Smooth muscle cell of the coronary artery (primary cell): ENCODE measurements at places on chromosomes 7 and 10. TPM values are rescaled to one million over a fixed set of nuclear protein-coding genes. Genes with fewer than 3 reads are reported as not detected.

Gene PNLIP
- total RNA-seq: not detected in 2 replicates

Gene GSAP
- 1.4 and 3.2 TPM in 2 replicates for total RNA-seq

Gene TSC22D4
- 5.3 and 15.7 TPM in 2 replicates for total RNA-seq

Gene GTF2IRD1
- total RNA-seq: 2.2 and 6.8 TPM in 2 replicates

Gene MBL2
- total RNA-seq: not detected in 2 replicates

Gene VSTM4
- total RNA-seq: 0.23 and 11.1 TPM in 2 replicates

Gene BZW2
- 28.5 and 53.3 TPM in 2 replicates for total RNA-seq

Gene LIPF
- total RNA-seq: not detected in 2 replicates
